ENCODE measurements at places on chromosomes 3 and 15. TPM values are rescaled to one million over a fixed set of nuclear protein-coding genes. Genes with fewer than 3 reads are reported as not detected.

- no peak for DNase-seq
These were observed 118.2 kb downstream of the ECT2 start for GRCh38 chr3:172868582-172869200.

STRIT1 gene
- polyA plus RNA-seq, result not detected

DNA sequence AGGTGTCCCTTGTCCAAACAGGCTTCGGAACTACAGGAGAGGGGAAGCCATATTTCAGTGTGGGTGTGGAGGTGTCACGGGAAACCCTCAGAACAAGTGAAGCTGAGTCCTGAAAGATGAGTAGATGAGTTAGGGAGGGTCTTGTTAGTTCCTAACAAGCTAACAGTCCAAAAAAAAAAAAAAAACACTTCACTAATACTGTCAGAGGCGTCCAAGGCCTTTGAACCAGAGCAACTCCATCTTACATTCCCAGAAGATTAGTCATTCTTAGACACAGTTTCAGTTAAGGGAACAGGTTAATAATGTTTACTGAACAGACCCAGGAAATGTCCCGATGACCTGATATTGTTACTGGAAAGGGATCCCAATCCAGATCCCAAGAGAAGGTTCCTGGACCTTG is 7.0 kb upstream of the ATP8B4 start:
- no peak for DNase-seq

PIGB gene
- polyA plus RNA-seq, result 10.1 TPM

GRCh38 chr3:4856986-4857385 is 122.3 kb upstream of the BHLHE40 start:
- DNase-seq, result no peak

GRCh38 chr3:5567113-5567512 is 379.6 kb downstream of the EDEM1 start:
- DNase-seq, result no peak

GASK1A gene
- 0.38 TPM for polyA plus RNA-seq

- DNase-seq, result no peak
These were observed 20.5 kb downstream of the EXOG start for GRCh38 chr3:38516669-38517068.

CLDN16 gene
- polyA plus RNA-seq, result not detected

DNA sequence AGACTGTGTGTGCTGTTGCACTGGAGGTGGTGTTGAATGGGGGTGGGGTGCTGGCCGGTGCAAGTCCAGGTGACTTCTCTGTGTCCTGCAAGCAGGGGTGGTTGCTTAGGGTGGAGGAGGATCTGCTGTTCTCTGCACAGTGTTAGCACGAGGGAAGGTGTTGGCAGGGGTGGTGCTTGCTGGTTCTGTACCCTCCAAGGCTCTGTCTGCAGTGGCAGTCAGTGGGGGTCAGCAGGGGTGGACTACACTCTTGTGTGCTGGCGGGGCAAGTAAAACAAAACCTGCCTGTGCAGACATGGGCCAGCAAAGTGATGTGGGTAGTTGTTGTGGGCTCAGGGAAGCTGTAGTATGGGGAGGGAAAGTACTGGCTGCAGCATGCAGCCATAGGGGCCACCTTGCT is 5.5 kb downstream of the ROPN1 start:
- DNase-seq, result no peak

DNA sequence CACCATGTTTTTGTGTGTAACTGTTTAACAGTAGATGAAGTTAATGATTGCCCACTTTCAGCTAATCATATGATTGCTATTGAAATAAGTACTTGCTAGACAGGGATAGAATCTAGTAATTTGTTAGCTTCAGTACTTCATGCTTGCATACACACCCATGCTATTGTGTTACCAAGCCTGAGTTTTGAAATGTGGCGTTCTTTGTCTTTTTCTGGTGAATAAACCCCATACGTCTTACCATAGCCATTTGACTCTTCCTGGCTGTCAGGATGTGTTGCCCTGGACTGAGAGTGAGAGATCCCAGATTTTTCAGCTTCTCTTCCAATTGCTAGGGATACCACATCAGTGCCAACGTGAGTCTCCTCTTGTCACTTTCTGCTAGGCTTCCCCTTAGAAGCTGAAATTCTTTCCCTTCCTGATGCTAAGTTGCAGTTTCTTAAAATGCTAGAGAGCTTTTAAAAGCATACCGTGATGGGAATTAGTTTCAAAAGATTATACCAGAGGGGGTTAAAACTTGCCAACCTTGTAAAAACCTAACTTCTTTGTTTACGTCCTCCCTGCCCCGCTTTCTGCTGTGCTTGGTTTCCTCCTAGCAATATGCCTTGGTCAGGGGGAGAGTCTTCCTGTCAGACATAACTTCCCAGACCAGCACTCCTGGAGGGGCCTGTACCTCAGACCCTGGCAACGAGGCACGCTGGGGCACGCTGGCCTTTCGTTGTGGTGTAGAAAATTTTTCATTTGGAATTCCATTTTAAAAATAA is 62.9 kb upstream of the ULK4 start:
- DNase-seq, result no peak

DNA sequence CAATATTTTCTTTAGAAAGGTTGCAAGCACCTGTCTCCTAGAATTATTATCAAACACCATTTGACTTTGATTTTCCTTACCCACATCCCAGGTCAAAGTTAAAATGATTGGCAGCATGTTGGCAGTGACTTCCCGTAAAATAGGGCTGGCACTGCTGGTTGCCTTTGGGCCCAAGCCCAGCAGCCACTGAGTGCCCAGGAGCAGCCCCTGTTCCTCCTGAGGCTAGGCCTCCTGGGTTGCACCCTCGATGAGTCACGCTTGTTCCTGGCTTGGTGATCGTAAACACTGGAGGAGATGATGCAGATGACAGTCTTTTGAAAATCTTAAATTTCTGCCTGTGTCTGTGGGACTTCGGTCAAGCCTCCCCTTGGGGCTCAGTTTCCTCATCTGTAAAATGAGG is 290.0 kb downstream of the TLE3 start:
- no peak for DNase-seq

GRCh38 chr3:23864931-23865330 is 51.9 kb downstream of the NKIRAS1 start:
- no peak for DNase-seq
